ENCODE measurements at places on chromosomes 3 and 15.

DNA sequence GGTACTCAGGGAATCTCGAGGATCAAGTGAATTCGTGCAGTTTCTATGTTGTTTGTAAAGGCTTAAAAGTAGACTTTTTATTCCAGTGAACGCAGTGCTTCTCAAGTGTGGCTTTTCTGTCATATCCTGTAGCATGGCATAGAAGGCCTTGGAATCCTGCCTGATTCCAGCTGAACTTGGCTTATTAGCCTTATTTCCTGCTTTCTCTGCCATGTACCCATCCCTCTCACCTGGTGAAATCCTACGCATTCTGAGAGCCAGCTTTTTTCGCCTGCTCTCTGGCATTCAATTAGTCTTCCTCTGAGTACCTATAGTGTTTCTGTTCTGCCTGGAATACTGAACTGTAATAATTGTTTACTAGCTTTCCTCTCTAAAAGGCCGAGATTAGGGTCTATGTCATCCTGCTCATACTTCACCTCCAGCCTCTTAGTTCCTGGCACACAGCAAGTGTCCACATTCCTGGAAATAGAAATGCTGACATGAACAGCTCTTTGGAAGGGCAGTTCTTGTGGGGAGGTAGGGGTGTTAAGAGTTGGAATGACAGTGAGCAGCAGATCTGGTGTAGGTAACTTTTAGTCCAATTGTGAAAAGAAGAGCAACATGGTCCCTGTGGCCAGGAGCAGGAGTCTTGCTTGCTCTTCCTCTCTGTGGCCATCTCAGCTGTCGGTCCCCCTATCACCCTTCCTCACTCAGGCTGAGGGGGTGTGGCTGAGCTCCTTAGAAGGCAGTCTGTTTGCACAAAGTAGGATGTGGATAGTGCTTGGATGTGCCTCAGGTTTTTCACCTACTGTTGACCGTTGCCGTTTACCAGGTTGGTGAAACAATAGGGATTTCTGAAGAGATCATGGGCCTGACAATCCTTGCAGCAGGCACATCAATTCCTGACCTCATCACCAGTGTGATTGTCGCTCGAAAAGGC, 30.4 kb downstream of the SLC24A1 start:
- DNase-seq = no peak

DNA sequence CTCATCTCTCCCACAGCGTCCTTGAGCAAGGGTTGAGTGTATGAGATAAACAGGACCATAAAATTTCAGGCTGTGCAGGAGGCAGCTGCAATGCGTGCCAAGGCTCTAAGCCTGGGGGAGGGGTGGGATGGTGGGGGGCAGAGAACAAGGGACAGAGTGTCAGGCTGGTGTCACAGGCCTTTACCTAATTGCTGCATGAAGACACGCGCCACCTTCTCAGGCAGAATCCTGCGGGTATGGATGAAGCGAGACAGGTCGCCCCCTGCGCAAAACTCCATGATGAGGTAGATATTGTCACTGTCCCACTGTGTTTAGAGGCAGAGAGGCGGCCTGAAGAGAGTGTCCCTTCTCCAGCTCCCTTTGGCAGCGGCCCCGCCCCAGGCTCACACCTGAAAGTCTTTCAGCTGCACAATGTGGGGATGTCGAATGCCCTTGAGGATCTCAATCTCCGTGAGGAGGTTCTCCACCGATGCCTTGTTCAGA, 1.0 kb downstream of the ULK3 start:
- DNase-seq = no peak

- DNase-seq = no peak
Observed at GRCh38 chr3:31924610-31925270, 56.3 kb downstream of the OSBPL10 start.

DNA sequence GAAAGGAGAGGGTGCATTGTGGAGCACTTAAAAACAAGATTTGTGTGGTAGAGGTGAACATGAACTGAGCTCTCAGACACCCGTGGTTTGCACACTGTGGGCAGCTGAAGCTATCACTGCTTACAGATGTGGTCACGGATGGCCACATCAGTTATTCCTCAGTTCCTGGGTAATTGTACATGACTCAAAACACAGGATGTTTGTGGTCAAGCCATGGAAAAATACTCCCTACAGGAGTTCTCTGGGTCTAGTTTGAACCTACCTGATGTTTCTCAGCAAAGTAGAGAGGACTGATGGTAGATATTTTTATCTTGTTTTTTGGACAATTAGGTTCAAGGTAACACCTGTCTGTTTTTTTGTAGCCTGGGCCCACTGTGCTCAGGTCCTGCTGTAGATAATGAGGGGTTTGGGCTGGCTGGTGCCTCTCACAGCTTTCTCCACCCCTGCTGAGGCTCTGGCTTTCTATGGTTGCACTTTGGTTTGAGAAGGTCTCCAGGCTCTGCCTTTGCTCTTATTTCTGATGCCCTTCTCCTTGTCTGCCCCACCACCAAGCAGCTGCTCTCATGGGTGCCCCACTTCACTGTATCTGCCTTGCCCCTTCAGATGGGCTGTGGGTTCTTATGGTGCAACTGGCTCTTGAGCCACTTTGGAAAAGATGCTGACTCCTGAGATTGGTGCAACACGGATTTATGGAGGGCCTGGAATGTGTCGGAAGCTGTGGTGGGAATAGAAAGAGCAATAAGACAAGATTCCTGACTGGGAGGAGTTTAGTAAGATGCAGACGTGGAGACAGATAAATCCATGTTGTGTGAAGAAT, 40.1 kb downstream of the CDCP1 start:
- DNase-seq = no peak

DNA sequence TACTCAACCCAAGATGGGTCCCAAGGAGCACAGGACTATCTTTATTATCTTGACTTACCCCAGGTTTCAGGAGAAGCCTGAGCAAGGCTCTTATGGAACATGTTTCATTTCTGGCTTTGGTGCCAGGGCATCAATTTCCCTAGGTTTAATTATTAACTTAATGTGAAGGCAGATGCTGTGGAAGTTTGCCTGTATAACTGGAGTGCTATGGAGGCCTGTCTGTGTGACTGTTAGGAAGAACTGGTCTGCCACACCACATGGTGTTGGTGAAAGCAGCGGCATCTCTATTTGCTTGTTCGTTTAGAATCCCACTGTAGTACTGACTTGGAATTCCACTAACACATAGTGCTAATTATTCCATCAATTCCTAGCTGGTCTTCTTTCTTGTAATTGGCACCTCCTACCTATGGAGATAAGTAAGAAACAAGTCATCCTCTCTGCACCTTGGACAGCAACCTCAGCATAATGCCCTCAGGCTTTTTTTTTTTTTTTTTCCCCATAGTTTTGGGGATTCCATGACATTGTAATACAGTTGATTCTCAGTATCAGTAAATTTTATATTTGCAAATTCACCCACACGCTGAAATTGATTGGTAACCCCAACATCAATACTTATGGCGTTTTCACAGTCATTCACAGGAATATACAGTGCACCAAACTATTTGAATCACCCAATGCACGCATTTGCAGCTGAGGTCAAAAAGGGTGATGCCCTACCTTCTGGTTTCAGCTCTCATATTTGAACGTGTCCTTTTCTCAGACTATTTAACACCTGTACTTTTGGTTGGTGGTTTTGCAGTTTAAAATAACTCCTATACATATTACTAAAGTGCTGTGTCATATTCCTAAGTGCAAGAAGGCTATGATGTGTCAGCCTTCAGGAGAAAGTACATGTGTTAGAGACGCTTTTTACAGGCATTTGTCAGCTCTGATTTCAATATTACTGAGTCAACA, 772.8 kb upstream of the LMCD1 start:
- DNase-seq = no peak

DNA sequence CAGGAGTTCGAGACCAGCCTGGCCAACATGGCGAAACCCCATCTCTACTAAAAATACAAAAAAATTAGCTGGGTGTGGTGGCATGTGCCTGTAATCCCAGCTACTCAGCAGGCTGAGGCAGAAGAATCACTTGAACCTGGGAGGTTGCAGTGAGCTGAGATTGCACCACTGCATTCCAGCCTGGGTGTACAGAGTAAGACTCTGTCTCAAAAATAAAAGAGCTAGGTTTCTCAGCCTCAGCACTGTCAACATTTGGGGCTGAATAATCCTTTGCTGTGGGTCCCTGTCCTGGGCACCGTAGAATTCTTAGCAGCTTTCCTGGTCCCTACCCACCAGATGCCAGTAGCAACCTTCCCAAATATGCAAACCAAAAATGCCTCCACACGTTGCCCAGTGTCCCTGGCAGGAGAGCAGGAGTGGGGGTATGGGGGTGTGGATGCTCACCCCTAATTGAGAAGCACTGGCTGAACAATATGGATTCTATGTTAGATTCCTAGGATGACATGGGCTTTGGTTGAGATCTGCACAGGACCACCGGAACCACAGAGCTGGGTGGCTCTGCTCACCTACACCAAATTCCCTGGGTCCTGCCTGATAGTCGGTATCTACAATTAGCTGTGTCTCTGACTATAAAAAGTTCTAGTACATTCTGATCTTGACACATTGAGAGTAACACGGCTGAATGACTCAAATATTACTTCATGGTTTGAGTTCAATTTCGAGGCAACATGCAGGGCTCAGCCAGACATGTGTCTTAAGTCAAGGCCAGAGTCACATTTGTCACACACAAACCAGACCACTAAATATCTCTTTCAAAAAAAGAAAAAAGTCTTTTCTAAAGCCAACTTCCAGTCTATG, 577.0 kb upstream of the MDFIC2 start:
- no peak for DNase-seq

DNA sequence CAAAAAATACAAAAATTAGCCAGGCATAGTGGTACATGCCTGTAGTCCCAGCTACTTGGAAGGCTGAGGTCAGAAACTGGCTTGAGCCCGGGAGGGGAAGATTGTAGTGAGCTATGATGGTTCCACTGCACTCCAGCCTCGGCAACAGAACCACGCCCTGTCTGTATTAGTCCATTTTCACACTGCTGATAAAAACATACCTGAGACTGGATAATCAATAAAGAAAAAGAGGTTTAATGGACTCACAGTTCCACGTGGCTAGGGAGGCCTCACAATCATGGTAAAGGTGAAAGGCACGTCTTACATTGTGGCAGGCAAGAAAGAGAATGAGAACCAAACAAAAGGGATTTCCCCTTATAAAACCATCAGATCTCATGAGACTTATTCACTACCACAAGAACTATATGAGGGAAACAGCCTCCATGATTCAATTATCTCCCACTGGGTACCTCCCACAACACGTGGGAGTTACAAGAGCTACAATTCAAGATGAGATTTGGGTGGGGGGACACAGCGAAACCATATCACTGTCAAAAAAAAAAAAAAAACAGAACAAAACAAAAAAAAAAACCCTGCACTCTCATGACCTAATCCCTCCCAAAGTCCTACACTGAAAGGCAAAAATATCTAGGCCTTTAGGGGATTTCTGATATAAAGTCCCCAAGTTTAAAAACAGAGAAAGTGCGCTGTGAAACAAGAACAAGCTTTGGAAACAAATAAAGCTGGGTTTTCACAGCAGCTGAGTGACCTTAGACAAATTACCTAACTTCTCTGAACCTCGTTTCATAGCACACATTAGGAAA, 224.7 kb downstream of the IGSF11 start:
- DNase-seq = peak; percentile 34

GRCh38 chr15:66144978-66145725, 108.4 kb downstream of the MEGF11 start:
- DNase-seq = no peak

DNA sequence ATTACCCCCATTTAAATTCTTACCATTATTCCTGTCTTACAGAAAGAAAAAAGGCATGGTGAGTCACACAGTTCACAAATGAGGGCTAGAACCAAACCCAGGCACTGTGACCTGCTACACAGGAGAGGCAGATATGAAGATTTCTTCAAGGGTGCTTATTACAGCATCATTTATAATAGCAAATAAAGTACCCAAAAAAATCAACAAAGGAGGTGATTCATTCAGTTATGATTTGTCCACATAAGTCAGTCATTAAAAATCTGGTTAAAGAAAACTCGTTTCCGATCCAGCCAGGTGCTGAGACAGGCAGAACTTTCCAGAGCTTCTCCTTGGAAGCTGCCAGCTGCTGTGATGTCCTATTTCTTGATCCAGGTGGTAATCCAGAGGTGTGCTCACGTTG, 7.5 kb upstream of the LOXL1 start:
- no peak for DNase-seq

DNA sequence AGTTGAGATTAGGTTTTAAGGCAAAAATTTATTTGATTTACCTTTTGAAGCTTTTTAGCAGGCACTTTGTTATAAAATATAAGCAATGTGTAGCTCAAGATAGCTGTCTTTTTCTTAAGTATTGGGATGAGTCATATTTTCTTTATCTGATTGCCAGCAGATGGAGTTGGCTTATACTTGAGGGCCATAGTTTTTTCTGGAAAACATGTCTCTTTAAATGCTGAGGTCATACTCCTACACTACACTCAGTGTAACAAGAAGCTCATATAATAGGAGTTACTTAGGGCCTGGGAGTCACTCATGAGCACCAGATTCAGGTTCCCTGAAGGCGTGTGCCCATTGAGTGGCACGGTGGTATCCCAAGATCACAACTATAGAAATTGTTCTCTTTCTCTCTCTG, 579.8 kb downstream of the EDEM1 start:
- no peak for DNase-seq

DNA sequence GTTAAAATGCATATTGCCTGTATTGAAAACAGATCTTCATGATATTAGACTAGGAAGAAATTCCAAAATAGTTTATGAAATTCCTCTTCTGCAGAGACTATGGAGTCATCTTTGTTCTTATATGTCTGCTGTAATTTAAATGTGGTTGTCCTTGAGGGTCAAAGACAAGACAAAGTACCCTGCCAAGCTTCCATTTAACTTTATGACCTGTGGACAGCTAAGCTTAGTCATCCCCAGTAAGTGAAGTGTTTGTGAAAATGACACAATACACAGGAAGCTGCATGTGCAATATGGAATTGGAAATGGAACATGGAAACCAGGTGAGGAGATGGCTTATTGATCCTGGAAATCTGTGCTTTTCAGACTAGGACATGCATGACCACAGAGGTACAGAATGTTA, 68.5 kb upstream of the GBE1 start:
- no peak for DNase-seq

DNA sequence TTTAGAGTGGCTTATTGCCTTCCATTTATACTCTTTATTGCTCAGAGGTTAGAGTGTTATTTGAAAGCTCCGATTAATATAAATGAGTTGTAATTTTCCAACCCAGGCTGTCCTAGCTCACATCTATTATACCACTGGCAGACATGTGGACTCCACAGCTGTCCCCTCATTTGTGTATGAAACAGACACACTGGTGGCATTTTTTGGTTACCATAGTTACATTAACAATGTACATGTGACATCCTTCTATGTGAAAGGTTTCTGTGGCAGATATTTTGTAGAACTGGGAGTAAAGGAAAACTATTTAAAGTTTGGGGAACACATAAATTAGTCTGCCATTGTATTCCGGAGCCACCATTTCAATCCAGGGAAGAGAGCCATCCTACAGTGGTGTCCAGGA, 5.3 kb downstream of the LRRN1 start:
- DNase-seq = no peak

Measured in GM13977 (cell line).